ENCODE measurements at places on chromosomes 5 and 9.

GRCh38 chr9:121598167-121598964 lies 53.1 kb upstream of the DAB2IP start:
- DNase-seq, result no peak

DNA sequence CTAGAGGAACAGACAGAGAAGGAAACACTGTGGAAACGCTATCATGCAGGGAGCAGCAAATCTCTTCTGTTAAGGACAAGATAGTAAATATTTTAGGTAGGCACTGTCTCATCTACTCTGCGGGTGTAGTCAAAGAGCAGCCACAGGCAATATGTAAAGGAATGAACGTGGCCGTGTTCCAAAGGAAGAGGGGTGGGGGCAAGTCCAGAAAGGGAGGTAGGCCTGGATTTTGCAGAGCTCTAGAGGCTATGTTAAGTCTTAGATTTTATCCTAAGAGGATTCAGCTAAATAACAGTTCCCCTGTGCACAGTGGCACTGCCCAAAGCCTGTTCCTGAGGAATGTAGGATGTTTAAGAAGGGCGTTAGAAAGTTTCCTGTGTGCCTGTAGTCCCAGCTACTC lies 161.6 kb downstream of the ACTL7B start:
- no peak for DNase-seq

DNA sequence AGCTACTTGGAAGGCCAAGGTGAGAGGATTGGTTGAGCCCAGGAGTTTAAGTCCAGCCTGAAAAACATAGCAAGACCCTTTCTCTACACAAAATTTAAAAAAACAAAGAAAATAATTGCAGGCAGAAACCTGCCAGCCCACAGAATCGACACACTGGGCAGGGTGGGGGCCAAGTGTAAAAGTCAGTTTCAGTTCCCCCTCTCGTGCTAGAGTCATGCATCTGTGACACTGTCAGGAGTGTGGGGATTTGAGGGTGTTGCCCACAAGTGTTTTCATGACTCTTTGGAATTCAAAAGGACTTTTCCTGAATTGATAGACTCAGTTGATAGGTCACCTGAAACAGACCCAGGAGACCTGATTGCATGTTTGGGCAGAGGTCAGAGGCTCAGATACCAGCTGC lies 47.6 kb downstream of the PRRC2B start:
- no peak for DNase-seq

- DNase-seq, result no peak
Observed at GRCh38 chr5:179254638-179255271, 90.5 kb downstream of the ADAMTS2 start.

GRCh38 chr9:92938025-92938424 lies 9.3 kb upstream of the FGD3 start:
- DNase-seq, result no peak

GRCh38 chr9:127644146-127644827 lies 32.2 kb downstream of the STXBP1 start:
- DNase-seq, result no peak

DNA sequence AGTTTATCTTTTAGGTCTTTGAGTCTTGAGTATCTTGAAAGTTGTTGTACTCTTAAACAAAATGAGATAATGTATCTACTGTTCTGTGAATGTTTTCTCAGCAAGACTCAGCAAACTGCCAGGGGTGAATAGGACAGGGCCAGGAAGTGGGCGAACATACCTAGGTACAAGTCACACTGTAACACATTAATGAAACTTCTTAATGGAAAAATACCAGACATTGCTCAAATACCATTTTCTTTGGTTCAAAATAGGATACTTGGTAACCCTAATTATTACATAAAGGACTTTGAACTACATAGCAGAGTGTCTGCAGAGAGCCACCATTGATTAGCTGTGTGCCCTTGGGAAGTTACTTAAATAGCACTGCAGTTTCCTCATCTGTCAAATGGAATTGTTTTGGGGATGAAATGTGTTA lies 197.5 kb downstream of the ARHGEF28 start:
- DNase-seq, result no peak

DNA sequence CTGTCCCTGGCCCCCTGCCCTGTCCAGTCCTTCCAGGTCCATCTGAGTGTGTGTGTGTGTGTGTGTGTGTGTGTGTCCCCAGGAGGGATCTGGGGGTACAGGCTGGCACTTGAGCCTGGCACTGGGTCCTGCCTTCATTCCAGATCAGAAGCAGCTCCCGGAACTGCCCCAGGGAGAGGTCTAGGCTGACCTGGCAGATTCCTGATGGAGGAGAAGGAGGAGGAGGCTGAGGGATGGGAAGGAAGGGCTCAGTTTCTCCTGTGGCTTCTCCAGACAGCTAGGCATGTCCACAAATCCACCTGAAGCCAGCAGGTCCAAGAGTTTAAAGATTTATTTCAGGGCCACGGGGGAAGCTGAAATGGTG lies 328 bp downstream of the NDST1 start:
- DNase-seq, result no peak

GRCh38 chr5:93280518-93280917 lies 300.5 kb downstream of the NR2F1-AS1 start:
- no peak for DNase-seq

DNA sequence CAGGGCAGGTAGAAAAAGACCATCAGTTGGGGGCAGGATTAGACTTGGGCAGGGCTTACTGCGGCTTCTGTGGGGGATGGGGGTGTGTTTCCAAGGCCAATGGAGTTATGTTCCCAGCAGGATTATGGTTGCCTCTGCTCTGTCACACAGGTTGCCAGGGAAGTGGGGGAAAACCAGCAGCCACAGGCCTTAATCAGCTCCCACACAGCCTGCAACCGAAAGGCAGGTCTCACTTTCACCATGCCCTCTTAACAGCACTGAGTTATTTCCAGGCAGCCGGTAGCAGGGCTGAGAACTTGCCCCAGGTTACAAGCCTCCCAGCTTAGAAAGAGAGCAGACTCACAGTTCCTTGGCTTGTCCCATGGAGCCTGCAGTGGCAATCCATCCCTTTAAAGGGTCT lies 205.5 kb downstream of the FGF10 start:
- no peak for DNase-seq

DNA sequence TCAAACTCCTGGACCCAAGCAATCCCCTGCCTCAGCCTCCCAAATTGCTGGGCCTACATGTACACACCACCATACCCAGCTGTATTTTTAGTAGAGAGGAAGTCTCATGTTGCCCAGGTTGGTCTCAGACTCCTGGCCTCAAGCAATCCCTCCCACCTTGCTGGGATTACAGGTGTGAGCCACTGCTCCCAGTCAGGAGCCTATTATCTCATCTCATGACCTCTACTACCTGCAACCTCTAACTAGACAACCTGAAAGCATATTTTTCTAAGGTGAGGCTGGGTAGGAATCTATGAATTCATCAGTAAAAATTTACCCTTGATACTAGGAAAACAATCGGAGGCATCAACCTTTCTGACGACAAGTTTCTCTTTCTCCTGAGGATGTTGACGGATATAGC lies 10.0 kb downstream of the FAM13B start:
- no peak for DNase-seq

DNA sequence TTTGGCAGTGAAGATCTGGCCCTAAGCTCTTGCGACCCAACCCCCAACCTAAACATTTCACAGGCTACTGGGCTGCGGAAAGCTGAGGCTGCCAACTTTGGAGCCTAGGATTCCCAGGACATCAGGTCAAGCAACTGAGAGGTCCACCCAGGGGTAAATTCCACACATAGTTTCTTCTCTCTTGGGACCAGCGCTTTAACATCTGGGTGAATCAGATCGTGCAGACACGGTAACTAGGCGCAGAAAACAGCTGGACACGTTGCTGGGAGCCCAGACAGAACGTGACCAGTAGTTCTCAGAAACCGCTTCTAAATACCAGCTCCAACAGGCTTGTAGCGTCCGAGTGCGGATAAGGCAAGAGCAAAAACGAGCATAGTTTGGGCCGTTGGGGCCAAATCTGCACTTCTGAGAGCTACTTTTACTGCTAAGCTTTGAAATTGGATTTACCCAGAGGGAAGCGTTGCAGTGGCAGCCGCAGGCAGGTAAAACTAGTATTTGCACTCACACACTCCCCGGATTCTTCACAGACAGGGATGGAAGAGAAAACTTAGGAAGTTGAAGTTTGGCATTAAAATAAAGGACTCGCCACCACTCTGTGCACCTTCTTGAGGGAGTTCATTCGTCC lies 11.8 kb downstream of the ITGA1 start:
- DNase-seq, result no peak

GRCh38 chr5:44933686-44934085 lies 124.9 kb downstream of the MRPS30 start:
- no peak for DNase-seq

DNA sequence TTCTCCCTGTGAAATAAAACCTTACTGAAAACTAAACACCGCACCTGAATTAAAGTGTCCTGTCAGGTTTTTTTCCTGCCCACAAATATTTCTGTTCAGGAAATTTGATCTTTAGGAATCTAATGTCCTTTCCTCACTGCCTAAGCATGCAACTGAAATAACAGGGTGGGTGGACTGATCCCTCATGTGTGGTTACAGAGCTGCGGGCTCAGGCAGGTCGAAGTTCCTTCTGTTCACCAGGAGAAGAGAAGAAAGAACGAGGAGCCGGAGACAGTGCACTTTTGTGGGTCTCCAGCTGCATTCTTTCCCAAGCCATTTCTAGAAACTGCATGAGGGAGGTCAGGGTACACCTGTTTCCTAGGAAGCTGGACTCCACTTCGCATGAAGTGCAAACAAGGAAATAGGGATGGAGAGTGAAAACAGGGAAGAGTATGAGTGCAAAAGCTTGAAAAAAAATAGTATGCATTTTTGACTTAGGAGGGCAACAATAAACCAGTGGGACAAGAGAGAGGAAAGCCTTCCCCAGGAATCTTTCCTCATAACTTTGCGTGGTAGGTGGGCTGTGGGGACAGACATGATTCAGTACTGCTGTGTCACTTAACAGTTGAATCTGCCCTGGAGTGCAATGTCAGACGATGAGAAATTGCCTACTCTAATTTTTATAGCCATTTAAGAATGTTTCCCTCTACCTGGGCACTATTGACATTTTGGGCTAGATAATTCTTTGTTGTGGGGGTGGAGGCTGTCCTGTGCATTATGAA lies 60.3 kb downstream of the GCNT1 start:
- DNase-seq, result no peak

- no peak for DNase-seq
Observed at GRCh38 chr9:83469722-83470121, 68.5 kb downstream of the FRMD3 start.

GRCh38 chr9:35858458-35858857 lies 11.7 kb downstream of the OR13J1 start:
- no peak for DNase-seq

GRCh38 chr5:42956551-42956950 lies 83.6 kb downstream of the ANXA2R start:
- no peak for DNase-seq

DNA sequence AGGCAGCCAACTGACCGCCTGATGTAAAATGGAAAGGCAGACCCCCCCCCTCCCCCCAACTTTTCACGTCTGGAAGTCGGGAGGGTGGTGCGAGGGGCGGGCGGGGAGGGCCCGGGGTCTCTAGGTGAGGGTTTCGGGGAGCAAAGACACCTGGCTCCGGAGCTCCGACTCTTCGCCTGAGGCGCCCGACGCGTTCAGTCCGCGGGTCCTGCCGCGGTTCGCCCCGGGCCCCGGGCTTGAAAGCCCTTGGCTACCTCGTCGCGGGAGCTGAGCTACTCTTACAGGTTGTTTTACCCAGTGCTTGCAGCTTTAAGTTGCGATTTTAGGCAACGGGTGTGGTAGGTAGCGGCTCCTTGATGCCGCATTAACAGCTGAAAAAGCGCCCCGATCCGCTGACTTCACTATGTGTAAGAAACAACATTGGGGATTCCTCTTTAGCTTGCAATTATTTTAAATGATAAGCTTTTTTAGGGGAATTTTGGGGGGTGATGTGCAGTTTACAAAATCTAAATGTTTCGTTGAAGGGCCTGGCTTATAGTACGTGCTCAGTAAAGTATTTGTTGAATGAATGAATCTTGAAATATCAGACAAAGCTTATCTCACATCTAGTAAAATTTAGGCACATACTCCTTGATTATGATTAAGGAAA lies 722 bp downstream of the CDC42SE2 start:
- no peak for DNase-seq

All from T-helper 1 cell (primary cell).